ENCODE measurements at places on chromosomes 12 and 14.

DNA sequence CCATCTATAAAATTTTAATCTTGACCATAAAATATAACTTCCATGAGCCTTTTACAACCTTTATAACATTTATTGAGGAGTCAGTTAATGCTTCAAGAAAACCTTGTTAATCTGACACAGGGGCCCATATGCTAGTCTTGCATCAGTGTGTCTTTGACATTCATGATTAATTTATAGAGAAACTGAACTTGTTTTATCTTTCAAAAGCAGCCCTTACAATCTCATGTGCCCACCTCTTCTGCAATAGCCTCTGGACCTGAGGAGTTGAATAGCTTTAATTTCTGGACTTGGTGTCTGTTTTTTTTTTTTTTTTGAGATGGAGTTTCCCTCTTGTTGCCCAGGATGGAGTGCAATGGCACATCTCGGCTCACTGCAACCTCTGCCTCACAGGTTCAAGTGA lies 8.6 kb upstream of the LPCAT3 start:
- DNase-seq, result no peak

DNA sequence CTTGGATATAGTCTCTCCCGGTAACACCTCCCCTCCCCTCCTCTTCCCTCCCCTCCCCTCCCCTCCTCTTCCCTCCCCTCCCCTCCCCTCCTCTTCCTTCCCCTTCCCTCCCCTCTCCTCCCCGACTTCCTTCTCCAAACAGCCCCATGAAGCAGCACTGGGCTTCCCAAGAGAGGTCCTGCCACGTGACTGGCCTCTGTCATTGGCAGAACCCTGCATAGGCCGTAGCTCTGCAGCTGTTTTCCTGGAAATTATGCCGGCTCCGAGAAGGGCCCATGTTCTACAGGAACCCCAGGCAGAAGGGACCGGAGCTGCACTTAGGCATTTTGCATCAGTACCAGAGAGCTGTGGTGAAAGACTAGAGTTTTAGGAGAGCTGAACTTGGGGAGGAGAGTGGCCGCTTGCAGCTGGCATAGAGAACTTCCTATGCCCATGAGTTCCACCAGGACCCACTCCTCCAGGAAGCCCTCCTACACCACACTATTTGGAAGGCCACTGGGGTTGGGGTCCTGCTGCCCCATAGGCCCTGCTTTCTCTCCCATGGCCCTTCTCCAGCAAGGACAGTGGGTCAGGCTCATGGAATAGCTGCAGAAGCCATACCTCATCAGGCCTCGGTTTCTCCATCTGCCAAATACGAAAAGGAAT lies 5.1 kb upstream of the TNFAIP2 start:
- DNase-seq, result no peak

DNA sequence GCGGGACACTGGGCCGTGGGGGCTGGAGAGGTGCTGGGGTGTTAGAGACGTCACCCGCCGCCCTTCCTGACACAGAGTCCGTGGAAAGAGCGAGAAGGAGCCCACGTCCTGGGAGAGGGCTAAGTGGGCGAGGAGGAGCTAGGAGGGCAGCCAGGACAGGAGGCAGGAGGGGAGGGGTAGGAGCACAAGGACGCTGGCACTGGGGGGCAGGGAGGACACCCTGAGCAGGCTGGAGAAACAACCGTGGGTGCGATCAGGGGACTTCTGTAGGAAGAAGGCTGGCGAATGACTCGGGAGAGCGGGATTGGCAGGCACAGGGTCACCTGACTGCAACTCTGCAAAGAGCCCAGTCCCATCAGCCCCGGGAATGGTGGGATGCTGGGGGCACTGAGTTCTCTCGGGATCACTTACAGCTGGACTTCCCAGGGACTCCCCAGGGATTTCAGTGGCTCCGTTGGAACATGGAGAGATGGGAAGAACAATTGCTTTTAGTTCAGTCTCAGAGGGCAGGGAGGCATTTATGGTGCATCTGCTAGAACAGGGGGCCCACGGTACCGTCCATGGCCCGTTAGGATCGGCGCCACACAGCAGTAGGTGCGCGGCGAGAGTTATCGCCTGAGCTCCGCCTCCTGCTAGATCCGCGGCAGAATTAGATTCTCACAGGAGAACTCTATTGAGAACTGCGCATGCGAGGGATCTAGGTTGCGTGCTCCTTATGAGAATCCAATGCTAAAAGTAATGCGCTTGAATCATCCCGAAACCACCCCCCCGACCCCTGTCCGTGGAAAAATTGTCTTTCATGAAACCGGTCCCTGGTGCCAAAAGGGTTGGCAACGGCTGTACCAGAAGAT lies 24.3 kb downstream of the UBR7 start:
- no peak for DNase-seq

DNA sequence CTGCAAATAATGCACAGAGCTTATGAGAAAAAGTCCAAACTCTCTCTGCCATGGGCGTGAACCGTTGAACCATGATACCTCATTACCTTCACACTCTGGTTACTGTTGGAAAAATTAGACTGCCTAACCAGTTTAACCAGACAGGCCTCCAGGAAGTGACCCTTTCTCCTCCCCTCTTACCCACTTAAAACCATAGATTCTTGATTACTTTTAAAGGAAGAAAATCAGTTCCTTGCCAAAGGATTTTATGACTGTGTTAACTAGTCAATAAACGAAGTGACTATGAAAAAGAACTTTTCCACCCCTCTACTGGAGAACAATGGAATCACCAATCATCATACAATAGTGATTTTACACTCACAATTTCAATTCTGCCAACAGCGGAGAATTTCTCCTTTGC lies 254.0 kb upstream of the ATP2B1 start:
- no peak for DNase-seq

GRCh38 chr12:85775091-85775490 lies 61.1 kb downstream of the RASSF9 start:
- DNase-seq, result no peak

- DNase-seq, result no peak
These were observed 1.2 kb upstream of the MED13L start for GRCh38 chr12:116278667-116279066.

DNA sequence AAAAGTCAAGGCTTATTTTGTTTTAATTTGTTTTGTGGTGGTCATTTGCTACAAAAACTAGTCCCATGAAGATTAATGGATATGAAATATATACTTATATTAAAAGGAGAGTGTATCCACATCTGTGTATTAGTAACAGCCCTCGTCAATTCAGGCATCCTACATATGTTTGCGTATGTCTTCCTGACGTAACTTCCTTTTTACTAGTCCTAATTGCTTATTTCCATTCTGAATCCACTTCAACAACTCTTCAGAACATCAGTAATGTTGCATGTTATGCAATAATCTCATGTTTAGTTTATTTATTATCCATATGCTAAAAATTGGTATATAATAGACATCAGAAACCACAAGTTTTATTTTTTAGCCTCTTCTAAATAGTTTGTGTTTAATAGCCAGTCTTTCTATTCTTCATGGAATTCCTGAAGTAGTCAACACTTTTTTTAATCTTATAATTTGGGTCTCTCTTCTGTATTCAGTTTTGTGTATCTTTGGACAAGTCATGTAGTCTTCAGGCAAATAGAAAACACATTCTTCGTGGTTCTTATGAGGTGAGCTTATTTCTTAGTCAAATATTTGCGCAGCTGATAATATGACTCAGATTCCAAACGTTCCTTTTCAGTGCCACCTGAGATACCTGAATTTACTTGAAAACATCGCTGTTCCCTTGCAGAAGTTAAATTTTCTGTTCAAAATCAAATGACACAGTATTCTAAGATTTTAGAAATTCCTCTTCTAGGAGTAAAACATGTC lies 268.6 kb downstream of the CCDC59 start:
- DNase-seq, result no peak

DNA sequence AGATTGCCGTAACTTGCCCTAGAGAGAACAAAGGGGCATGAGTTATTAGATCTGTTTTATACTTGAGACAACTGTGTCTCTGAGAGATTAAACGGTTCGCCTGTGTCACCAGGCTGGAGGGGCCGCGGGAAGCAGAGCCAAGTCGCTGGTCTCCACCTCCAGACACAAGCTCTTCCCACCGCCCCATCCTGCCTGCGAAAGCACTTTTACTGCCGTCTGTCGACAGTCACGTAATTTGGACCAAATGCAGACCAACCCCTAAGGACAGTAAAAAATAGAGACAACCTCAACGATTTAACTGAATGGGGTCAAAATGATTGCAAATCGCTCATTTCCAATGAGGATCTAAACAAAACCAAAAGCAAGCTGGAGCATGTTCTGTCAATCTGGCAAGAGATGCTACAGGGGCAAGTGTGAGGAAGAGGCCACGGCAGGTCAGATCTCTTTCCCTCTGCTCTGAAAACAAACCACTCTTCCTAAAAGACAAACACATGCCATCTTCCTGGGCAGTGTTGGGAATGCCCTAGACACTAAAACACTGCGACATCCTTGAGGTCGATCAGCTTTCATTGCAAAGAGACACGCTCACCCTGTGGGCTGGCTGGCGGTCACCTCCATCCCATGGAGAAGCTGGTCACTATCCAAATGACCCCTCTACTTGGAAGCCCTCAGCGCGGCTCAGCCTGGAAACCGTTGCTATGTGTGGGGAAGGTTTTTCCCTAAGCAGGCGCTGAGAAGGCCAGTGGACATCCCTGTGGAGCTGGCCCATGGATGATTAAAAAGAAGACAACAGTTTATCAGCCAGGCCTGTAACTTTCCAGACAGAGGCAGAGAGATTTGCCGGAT lies 17.1 kb downstream of the GSC start:
- no peak for DNase-seq

GRCh38 chr12:105267711-105268110 lies 31.7 kb upstream of the APPL2 start:
- no peak for DNase-seq

DNA sequence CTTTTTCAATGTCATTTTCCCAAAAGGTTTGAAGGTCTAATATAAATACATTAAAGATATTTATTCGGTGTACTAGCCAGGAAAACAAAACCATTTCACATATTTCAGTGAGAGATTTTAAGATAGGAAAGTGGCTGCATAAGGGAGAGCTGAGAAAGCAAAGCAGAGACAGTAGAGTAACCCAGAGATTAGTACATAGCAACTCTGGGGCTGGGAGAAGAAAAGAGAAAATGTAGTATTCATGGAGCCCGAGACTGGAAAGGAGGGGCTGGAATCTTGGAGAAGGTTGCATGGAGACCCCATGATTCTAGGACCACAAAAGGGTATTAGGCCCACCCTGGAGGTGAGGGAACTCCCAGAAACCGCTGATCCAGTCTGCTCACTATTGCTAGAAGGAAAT lies 236.9 kb downstream of the PAWR start:
- DNase-seq, result no peak

DNA sequence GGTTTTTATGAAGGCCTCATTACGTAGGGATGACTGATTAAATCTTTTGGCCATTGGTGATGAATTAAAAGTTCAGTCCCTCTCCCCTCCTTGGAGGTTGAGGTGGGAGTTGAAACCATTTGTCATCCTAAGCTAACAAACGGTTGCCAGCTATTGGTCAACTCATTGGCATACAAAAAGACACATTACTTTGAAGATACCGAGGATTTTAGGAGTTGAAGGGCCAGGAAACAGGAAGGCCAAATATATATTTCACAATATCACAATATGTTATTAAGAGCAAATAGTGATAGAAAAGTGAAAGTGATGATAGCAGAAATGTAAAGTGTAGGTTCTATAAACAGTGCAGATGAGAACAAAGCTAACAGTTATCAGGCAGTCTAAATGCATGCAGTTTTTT lies 24.4 kb downstream of the RCOR1 start:
- no peak for DNase-seq

DNA sequence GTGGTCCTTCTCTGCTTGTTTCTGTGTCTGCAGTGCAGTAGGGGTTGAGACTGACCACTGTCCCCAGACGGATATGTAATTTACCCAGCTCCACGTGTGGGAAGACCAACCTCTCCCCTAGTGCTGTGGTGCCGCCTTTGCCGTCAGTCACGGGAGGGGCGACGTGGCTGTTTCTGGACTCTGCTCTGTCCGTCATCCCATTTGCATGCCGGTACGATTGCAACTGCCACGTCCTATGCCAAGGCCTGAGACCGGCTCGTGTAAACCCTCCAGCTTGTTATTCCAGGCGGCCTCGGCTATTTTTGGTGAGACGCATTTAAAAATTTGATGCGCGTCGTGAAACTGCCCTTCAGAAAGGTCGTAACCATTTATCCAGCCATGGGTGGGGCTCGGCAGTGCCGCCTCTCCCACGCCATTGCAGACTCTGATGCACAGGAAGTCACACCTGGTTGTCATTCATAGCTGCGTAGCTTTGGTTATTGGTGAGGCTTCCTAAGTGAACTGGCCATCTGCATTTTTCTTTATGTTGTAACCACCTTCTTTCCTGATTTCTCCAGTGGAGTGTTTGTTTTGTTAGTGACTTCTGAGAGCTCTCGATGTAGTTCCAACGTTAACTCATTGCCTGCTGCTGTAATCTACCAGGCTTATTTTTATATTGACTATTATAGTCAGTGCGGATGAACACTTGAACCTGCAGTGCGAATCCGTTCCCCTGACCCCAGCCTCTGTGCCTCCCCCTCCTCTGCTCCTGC lies 75.1 kb downstream of the ADGRD1 start:
- DNase-seq, result no peak

GRCh38 chr14:100536721-100537445 lies 50.3 kb downstream of the BEGAIN start:
- no peak for DNase-seq

GRCh38 chr12:32070370-32070769 lies 36.3 kb upstream of the BICD1 start:
- DNase-seq, result no peak

DNA sequence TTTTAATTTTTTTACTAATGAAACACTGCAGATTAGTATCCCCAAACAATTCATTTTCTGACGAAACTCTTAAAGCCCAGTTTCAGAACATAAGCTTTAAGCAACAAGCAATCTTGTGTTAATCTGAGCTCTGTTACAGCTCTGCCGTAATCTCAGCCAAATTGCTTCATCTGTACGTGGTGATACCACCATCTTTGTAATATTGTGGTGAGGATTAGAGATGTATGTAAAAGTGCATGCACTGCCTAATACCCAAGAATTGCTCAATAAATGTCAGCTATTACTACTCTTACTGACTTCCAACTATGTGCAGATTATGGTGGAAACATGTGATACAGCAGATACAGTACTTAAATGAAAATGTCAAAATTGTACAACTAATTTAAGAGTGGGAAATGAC lies 1.8 kb downstream of the AKAP5 start:
- DNase-seq, result no peak

Data from stimulated activated CD8-positive, alpha-beta memory T cell treated with anti-CD3 and anti-CD28 coated beads, Interleukin-7, amount 100 ng/mL, for 1 hour (primary cell).